ENCODE measurements at places on chromosomes 13 and 19.

DNA sequence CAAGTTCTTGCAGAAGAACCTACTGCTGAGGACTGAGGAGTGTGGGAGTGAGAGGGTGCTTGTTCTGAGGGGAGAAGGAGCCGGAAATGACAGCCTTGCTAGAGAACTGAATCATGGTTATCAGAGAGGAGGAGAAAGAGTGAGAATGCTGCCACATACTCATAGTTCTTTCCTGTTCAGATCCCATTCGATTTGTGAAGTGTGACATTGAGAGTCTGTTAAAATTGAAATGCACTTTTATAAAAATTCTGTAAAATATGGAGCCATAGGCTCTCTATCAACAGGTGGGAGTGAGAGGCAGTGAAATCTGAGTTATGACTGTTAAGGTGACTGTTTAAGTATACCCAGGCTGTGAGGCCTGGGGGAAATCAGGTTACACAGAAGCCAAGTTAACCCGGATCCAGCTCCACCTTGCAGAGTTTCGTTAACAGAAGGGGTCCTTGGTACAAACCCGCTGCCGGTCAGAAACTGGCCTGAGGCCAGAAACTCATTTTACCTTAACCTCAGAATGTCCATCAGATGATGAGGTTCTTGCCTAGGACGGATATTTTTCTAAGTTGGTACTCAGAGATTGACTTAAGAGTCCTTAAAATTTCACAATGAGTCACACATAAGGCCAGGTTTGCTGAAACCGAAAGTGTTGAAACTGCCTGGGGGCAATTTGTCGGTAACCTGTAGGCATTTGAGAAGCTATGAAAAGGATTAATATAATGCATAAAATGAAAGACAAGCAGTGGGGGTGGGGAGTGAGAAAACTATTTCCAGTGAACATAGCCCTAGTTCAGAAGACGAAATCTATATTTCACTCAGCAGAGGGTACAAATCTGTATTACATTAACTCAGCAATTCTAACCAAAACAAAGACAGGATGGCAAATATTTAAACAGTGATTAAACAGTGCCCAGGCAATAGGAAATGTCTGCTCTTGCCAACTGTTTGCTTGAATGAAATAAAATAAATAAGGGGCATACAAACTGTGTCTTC, 350.5 kb downstream of the KCNRG start:
- DNase-seq = no peak

- DNase-seq = no peak
Measured at GRCh38 chr13:31213651-31214289, 14.0 kb downstream of the B3GLCT start.

DNA sequence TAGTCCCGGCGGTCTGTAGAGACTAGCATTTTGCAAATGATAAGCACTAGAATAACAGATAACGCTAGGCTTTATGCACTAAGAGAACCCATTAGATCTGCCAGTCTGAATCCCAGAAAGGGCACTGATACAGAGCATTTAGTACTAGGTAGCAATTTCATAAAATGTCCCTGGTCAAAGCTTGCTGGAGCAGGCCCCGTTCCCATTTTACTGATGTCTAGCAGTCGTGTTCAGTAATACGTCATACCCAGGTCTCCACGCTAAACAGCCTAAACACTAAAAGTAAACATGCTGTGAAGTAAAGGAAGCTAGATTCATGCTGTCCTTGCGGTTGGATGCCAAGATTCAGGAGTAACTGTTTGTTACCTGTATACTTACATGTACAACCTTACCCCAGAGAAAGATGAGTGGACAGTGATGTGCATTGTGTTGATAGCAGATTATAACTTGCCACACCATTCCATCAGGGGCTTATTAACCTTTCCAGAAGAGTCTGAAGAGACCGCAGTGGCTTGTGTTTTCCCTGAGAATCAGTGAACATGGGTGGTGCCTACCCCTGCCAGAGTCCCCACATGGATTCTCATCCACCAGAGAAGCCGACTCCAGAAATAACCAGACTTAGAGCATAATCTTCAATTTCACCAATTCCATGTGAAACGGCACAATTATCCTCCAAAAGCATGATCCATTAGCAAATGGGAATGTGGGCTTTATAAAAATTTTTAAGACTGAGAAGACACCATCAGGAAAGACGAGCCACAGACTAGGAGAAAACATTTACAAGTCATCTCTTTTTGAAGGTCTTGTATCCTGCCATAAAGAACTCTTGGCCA, 3.4 kb upstream of the RPS11 start:
- no peak for DNase-seq

- DNase-seq = no peak
Measured at GRCh38 chr19:2856457-2857050, 10.6 kb upstream of the ZNF556 start.

DNA sequence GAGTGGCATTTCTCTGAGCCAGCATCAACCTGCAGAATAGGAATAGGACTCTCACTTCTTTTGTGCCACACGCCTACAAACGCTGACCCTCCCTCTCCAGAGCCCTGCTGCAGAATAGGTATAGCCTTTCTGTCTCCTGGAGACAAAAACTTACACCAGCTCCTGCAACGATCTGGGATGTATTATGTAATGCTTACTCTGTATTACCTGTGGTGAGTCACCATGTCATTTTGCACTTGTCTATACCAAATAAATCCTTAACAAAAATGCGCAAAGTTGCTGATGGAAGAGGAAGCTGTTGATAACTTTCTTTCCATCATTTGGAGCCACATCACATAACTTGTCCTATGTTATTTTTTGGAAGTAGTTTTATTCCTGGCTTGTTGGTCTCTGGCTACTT, 155.8 kb upstream of the FNDC3A start:
- no peak for DNase-seq

GRCh38 chr13:43802511-43802910, 15.7 kb upstream of the ENOX1 start:
- DNase-seq = no peak

DNA sequence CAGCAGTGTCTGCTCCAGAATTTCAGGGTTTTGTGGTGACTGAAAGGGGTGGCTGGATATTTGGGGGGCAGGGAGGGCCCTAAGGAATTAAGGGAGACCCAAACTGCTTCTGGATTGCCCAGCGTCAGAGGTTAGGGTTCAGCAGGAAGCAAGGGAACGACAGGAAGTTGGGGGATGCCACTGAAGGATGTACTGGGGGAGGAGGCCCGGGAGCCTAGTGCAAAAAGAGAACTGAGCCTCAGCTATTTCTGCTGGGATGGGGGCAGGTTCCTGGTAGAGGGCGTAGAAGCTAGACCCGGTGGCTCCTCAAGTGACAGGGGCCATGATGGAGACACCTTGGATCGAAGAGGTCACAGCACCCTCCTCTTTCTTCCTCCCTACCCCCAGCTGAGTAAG, 1.1 kb downstream of the CYP2S1 start:
- no peak for DNase-seq

- DNase-seq = no peak
Measured at GRCh38 chr19:4749870-4750590, 26.4 kb upstream of the DPP9 start.

DNA sequence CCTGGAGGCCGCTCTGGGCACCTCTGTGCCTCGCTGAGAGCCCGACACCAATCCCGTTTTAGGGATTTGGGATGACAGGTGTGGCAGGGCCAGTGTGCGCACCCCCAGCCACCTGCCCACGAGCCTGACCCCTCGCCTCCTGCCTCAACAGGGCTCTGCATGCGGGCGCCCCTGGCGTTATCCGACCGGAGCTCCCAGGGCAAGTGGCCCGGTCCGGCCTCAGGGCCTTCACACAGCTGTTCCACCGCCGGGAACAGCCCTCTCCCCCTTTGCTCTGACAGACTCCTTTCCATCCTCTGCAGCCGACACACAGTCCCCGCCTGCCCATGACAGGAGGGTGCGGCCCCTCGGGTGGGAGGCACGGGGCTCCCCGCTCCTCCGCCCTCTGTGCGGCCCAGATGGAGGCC, 7.1 kb upstream of the WDR18 start:
- DNase-seq = no peak

DNA sequence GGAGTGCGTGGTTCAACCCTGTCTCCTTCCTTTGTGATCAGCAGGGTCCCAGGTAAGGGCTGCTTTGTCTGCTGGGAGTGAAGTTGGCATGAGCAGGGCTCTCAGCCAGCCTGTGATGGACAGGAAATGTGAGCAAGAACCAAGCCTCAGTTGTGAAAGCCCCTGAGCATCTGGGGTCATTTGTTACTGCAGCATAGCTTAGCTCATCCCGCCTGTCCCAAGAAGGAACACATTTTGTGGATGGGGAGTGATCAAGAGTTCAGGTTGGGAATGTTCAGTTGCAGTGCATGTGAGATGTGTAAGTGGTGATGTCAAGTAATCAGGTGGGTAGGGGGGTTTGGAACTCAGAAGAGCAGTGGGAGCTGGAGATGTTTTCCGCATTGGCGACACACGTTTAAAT, 152.4 kb downstream of the DPF1 start:
- DNase-seq = no peak

- DNase-seq = no peak
Measured at GRCh38 chr13:19927117-19927748, 31.3 kb upstream of the ZMYM2 start.

GRCh38 chr13:85665286-85665685, 133.9 kb downstream of the SLITRK6 start:
- DNase-seq = no peak

GRCh38 chr19:44753932-44754749, 5.6 kb downstream of the BCL3 start:
- peak; percentile 56 for DNase-seq

- DNase-seq = no peak
Measured at GRCh38 chr13:35621989-35622388, 145.5 kb upstream of the MAB21L1 start.

DNA sequence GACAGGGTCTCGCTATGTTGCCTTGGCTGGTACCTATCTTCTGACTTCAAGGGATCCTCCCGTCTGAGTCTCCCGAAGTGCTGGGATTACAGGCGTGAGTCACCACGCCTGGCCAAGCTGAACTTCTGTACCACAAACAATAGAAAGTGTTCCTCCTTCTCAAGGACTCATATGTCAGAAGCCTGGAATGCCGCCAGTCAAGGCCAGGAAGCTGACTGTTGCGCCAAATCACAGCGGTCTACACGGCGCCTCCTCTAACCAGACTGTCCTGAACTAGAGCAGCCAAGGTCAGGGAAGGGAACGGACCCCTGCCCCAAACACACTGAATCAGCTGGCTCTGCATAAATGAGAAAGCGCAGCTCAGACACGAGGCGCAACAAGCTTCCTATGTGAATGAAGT, 14.6 kb downstream of the RAB20 start:
- no peak for DNase-seq

DNA sequence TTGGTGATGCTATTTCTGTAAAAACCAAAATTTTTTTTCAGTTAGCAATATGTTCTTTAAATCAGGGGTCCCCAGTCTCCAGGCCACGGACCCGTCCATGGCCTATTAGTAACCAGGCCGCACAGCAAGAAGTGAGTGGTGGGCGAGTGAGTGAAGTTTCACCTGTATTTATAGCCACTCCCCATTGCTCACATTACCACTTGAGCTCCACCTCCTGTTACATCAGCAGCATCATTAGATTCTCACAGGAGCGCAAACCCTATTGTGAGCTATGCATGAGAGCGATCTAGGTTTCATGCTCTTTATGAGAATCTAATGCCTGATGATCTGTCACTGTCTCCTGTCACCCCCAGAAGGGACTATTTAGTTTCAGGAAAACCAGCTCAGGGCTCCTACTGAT, 58.9 kb upstream of the SLC7A1 start:
- no peak for DNase-seq

DNA sequence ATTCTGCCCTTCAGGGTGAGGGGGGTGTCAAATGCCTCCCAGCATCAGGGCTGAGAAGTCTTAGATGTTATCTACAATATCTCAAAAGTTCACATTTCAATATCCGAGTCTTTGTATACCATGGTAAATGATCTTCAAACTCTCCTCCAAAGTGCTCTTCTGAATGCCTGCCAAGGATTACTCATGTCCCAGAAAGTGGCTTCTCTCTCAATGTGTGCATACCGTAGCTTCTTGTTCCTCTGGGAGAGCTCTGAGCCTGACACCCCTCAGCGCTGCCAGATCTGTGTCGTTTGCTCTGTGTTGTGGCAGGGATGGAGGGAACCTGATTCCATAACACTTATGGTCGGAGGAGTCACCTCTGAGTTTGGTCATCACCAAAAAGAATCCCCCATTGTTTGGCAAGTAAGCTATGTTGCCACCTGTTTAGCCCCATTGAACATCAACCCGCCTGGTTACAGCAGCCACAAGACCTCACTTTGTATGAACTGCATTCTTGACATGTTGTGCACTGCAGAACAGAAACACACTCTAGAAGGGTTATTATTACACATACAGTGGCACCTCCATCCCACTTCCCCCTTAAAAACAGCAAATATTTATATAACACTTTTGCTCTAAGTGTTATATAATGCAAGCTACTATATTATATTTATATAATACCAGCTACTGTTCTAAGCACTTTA, 163.1 kb upstream of the MIR17HG start:
- no peak for DNase-seq

DNA sequence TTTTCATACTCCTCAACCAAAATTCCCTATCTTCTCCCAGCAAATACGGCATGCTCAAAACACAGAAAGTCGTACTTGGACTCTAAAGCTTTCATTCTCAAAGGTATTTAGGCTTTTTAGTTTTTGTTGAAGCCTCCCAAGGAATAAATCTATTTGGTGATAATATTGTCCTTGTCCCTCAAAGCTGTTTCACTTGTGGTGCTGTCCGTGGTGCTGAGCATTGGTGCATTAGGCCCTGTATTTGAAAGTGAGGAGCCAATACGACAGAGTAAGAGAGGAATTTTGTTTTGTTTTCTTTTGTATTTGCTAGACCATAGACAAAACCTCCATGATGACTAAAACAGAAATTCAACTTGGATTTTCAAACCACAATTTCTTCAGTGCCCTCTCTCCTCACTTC, 3.2 kb upstream of the LGALS13 start:
- peak; percentile 4 for DNase-seq

DNA sequence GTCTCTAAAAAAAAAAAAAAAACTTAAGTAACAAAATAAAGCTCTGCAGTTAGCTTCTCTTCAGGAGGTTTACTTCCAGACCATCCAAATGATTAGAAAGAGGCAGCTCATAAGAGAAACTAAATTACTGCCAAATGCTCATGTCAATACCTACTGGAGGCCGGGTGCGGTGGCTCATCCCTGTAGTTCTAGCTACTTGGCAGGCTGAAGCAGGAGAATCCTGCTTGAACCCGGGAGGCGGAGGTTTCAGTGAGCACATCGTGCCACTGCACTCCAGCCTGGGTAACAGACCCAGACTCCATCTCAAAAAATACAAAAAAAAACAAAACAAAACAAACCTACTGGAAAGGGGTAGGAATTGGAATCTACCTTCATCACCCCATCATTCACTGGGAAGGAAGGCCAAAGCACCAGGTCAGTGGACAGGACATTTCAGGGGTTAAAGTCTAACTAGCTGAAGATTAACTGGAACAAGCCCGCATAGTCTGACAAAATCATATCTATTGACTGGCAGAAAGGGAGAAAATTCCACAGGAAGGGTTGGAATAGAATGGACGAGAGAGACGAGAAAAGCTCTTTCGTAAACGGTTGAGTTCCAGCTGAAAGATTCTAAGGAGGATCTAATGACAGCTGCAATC, 1.3 kb downstream of the ZFP14 start:
- DNase-seq = no peak

GRCh38 chr13:67623630-67624029, 393.5 kb upstream of the PCDH9 start:
- DNase-seq = no peak
